Right cardiac atrium (tissue), 5 donors: ENCODE measurements at places on chromosomes 7 and 10. TPM values are rescaled to one million over a fixed set of nuclear protein-coding genes. Genes with fewer than 3 reads are reported as not detected.

The TMEM26 gene
- 0.43 TPM for total RNA-seq

The CALHM1 gene
- not detected for total RNA-seq

DNA sequence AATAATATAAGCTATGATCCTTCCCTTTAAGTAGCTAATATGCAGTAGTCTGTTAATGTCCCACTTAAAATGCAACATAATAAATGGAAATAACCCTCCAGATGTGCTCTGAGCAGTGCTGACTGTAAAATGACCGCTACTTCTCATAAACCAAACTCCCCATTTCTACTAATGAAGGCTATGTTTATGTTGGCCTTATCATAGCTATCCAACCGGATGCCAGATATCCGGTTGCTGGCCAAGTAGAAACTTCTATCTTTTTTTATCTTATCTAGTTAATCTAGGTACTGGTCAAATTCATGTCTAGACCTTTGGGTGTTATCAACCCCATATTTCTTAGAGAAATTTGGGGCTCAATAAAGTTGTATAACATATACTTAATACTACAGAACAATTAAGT is 56.6 kb downstream of the CHRM2 start:
- DNase-seq = no peak

DNA sequence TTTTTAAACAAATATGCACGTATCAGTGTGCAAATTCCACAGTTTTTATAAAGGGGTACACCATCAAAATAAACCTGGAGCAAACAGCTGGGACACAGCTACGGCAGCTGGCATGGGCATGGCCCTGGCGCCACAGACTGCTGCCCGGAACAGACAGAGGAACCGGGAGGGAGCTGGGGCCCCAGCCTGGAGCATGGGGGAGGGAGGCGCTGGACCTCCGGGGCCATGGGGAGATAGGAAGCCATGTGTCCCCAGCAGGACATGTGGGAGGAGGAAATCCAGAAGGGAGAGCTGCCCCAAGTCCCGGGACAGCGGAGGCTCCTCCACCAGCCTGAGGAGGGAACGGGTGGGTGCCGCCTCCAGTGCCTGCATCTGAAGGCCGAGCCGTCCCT is 180.1 kb downstream of the MAD1L1 start:
- DNase-seq = no peak

DNA sequence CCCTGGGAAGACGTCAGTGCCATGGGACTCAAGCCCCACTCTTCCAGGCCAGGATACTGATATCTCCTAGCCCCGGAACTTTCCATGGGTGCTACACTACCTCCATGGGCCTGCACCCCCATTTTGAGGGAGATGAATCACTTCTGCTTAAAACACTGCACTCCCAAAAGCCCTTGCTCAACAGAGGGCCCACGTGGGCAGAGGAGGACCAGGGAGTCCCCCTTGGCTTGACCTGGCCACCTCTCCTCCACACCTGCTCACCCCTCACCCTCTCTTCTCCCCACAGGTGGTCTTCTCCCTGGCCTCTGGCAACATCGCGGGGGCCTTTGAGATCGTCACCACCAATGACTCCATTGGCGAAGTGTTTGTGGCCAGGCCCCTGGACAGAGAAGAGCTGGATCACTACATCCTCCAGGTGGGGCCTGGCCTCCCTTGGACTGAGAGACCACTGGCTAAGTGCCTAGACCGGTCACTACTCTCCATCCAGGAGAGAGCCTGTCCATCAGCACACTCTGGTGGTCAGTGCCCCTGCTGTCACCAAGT is 19.9 kb upstream of the C10orf105 start:
- no peak for DNase-seq

GRCh38 chr10:76175533-76176165 is 744.2 kb downstream of the LRMDA start:
- DNase-seq = no peak

GRCh38 chr7:139502226-139502625 is 18.8 kb upstream of the KLRG2 start:
- DNase-seq = no peak

DNA sequence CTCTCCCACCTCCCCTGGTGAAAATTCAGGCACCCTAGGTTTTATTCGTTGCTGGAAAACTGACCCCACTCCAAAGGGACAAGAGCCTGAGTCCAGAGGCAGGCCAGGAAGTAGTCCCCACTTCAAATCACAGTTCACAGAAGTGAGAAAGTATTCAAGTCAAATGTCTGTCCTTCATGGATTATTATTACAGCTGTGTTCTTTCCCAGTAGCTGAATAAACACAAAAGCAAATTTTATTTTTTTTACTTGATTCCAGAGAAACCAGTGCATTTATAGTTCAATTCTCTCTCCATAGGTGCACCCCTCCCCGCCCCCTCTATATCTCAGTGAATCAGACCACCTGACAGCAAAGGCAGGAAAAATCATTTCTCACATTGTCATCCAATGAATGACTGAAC is 113.8 kb upstream of the COL1A2 start:
- DNase-seq = no peak
